ENCODE measurements at places on chromosomes 3 and 15.

GRCh38 chr3:43259626-43260025 is 26.7 kb upstream of the SNRK start:
- DNase-seq, result no peak

DNA sequence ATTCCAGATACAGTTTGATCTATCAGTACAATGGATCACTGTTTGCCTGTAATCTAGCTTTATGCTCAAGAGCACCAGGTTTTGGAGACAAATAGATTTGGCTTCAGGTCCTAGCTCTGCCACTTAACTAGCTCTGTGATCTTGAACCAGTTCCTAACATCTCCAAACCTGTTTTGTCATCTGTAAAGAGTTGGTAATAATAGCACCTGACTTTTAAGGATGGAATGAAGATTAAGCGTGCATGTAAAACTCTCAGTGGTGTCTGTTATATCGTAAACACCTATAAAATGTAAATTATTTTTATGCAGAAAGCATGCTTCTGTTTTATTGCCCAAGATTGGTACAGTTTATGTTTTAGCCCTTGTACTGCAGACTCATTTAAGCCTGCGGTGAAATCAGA is 36.5 kb downstream of the ZFAND6 start:
- DNase-seq, result no peak

GRCh38 chr15:69154684-69155083 is 5.8 kb upstream of the GLCE start:
- no peak for DNase-seq

DNA sequence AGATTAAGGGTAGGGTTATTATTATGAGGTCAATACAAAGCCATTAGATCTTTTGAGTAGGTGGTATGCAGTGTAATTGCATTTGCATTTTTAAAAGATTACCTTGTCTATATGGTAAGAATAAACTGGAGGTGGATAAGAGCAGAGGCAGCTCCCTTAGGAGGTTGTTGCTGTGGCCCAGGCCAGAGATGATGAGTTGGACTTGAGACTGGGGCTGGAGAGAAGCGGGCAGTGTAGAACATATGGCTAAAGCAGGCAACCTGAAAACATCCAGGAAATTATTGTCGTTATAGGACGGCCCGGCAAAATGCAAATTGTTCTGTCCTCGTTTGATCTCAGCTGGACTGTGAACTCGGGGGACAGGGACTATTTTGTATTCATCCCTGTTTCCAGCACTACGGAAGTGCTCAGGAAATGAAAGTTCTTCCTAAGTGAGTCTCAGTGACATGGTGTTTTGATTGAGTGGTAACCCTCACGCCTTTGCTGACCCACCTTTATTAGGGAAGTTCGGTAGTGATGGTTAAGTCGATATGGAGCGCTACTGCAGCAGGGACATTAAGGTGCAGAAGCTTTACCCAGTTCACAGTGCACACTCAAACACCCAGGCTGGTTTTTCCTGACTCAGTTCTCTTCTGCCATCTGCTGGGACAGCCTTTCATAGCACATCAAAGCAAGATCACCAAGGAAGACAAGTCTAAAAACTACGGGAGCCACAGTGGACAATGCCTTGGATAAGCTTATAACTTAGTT is 27.2 kb upstream of the VPS33B start:
- DNase-seq, result peak; percentile 75

DNA sequence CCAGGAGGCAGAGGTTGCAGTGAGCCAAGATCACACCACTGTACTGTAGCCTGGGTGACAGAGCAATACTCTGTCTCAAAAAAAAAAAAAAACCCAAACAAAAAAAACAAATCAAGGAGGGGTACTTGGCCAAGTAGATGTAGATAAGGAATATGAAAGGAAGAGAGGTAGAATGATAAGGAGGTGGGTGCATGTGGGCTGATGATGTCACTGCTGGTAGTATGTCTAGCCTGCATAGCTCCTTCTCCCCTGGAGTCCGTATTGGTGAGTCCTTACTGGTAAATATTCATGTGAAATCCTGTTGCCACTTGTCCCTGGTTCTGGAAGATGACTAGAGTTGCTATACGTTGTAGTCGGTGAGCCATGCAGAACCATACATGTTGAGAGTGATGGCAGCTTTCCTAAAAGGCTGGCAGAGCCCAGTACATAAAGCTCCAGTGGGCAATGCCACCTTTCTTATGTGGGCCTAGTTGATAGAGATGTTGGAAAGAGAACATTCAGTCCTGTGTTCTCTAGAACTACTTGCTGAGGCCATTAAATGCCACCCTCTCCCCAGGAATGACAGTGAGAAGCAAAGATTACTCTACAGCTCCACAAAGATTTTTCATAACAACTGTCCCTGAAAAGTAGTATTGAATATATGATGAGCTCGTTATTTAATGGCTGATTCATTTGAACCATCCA is 11.0 kb downstream of the KAT2B start:
- DNase-seq, result no peak

DNA sequence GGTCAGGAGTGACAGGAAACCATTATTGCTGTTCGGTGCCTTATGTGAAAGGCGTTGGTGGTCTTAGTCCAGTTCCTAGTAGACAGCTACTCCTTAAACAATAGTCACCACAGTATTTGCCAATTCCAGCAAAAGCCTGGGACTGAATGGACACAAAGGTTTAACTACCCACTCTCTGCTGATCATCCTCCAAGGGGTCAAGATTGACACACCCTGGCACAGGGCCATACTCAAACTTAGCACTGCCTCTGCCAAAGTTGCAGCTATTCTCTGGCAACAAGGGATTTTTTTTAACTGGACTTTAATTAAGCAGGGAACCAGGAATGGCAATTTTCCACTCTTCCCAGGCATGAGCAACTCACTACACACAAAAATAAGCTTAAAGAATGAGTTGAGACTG is 193.9 kb downstream of the NLGN1 start:
- DNase-seq, result no peak

- DNase-seq, result no peak
Measured at GRCh38 chr3:71104121-71104541, 479.4 kb downstream of the FOXP1 start.

- no peak for DNase-seq
Measured at GRCh38 chr3:36736301-36736700, 28.1 kb downstream of the DCLK3 start.

DNA sequence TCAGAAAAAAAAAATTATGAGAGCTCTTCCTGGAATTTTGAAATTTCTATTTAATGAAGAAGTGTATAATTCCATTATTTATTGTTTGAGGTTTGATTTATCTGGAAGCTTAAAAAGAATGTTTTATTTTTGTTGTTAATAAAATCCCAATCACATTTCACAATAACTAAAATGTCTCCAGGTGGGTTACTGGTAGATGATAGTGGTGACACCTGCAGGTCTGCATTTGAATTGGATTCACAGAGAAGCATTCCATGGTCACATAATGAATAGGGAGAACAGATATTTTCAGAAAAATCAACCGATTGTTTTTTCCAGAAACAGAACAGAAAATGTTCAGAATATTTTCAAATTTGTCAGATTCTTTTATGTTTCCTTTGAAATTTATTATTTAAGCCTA is 48.3 kb downstream of the ASB7 start:
- DNase-seq, result no peak

DNA sequence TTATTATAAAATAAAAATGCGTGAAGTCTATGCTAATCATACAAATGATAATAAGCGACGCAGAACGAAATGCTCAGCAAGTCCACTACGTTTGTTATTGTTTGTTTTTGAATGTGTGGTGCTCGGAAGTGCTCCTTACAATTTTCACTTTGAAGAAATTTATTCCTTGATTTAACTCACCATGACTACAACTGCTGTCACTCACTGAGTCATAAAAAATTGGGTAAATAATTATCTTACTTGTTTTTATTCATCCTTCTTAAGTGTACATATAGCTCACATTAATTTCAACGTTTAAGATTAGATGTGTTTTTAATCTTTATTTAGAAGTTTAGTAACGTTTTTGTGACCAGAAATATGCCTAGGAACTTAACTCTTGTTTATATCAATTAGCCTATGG is 66.7 kb upstream of the NANOGP8 start:
- no peak for DNase-seq

DNA sequence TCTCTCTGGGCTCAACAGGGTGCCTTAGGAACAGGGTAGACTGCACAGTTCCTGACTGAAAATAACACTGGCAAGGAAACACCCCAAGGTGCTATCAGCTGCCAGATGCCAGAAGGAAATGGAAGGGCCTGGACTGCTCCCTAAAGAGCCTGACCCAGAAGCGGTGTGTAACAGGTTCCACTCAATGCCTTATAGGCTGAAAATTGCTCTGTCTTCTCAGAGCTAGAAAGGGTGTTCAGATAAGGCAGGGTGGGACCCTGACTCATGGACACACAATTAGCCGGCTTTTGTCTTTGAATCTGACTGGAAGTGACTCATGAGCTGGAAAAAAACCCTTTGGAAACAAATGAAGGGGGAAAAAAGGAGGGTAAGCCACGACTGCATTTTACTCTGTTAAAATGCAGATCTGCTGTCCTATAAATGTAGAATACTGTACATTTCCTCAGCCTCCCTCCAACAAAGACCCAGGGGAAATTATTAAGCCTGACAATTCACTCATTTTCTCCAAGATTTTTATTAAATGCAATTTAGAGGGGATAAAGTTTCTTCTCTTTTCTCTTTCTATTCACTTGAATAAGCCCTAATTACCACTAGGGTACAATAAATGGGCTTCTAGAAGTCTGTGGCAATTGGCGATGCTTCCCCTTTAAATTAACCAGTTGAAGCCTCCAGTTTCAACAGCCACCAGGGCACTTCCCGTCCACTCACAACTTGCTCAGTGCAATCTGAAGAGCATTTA is 160.2 kb upstream of the TBL1XR1 start:
- no peak for DNase-seq

GRCh38 chr3:184791171-184791570 is 20.8 kb upstream of the VPS8 start:
- no peak for DNase-seq

GRCh38 chr15:75648156-75649000 is 666 bp downstream of the SNX33 start:
- no peak for DNase-seq

- DNase-seq, result no peak
Measured at GRCh38 chr3:183131186-183131725, 31.3 kb downstream of the LAMP3 start.

DNA sequence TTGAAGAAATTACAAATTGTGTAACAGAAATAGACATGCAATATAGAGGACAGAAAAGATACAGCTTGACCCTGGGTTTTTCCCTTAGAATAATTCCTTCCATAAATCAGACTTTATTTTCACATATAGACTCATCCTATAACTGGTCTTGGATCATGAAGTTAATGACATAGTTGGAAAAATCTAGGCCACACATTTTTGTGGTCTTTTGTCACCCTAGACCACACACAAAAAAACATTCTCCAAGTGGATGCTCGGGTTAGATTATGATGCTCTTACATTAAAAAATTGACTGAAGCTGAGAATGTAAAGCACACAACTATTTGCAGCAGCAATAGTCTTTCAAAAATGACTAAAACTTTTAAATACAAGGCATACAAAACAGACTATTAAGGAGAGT is 7.5 kb upstream of the PLA2G4D start:
- no peak for DNase-seq

Measured in CD4-positive, CD25-positive, alpha-beta regulatory T cell (primary cell).